ENCODE measurements at places on chromosomes 6 and 20.

DNA sequence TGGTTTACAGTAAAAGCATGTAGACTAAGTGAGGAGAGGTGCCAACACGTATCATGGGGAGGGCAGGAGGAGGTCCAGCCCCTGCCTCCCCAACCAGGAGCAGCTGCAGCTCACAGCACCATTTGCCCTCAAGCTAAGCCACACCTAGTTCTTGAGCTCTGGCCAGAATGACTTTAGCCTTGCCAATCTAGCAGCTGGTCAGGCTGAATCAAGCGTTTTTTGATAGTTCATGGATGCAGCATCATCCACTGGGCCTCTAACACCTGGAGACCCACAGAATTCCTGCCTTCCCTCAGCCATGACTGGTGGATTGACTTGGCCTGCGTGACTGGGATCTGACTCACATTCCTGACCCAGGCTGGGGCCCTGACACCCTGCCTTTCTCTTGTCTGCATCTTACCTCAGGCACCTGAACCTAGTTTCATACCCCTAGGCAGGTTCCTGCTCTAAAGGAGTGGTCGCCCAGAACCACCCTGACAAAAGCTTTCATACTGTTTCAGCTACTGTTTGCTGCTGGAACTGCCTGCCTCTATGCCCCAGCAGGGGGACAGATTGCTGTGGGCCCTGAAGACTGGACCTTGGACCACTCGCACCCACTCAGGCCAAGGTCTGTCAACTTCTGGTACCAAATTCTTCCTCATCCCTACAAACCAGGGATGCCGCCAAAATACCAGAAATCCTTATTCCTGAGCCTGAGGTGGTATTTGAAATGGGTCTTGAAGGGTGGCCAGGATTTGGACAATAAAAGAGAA lies 122.3 kb downstream of the QRSL1 start:
- DNase-seq, result peak; percentile 100

GRCh38 chr6:50966532-50966931 lies 147.9 kb downstream of the TFAP2B start:
- no peak for DNase-seq

GRCh38 chr6:156163311-156163710 lies 613.9 kb upstream of the ARID1B start:
- DNase-seq, result no peak

DNA sequence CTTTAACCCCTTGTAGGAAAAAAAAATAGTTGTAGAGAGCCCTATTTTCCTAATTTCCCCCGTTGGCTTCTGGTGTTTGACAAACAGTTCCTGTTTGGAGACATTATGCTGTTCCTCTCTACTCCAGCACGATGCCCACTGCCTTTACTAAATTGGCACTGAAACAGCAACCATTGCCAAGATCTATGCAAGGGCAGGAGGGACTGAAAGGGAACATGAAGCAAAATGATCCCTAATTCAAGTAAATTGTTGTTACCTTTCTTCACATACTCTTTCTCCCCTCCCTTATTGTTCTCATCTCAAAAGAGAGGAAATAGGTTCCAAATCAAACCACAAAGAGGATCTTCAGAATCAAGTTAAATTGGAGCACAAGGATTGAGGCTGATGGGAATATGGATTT lies 764.1 kb upstream of the MMS22L start:
- DNase-seq, result no peak

- DNase-seq, result no peak
These were observed 104.2 kb downstream of the HAO1 start for GRCh38 chr20:7836076-7836475.

Data from foreskin keratinocyte (primary cell).